Small intestine (tissue), 16 donors: ENCODE measurements at places on chromosomes 16 and 17.

DNA sequence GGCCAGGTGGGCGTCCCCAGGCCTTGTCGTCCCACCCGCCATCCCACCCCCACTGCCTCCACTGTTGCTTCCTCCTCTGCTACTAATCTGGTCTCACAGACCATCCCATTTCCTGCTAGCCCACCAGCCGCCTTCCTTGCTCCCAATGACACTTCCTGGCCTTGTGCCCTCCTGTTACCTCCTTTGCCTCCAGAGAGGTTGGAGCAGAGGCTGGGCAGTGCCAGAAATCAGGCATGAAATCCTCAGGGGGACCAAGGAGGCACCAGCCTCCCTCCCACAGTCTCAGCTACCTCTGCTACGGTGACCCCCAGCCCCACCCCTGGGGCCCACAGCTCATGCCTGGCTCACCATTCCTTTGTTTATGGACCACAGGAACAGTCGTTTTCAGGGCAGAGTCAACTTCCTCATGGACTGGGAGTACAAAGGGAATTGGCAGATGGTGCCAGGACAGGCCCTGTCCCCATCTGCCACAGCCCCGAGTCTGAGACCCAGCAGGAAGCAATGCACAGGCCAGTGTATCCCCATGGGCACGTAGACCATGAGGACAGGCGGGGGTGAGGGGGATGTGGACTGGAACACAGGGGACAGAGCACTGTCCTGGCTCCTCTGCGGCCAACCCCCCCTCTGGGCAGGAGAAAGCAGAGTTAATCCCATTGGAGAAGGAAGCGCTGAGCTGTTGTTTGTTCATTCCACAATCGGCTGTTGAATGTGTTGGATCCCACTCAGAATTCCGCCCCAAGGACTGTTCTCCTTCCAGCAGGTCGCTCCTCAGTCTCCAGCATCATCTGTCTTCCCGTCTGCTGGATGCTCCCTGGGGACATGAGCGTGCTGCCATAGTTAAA is 2.2 kb upstream of the CDH5 start:
- no peak for DNase-seq

DNA sequence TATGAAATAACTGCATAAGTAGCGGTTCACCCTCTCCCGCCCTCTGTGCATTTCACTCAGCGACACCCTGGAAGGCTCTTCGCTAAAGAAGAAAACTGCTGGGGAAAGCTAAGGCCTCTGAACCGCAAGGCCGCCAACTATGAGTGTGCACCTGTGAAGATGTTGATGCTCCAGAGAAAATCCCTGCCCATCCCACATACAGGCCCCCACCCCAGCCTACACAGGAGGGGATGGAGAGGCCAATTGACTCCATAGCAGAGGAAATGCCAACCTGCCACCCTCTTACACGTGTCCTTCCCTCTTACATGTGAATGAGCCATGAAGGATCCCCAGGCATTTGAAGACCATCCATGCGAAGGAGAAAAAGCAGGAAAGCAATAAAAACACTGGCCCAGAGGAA is 104.8 kb downstream of the MGAT5B start:
- DNase-seq: no peak

DNA sequence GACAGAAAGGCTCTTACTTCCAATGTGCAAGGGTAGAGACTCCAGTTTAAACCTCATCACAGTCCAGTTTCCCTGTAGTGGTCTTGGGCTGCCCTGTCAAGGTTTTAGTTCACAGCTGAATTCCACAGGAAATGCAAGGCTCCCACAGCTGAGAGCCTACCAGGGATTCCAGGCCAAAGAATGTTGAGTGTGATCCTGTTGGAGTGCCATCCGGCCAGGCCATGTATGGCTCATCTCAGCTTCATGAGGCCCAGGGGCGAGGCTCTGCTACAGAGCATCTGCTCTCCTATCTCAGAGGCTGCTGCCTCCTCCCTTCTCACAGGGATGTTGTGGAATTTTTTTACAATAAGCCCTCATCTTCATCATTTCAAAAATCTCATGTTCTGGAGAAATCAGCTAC is 239.8 kb upstream of the CCL2 start:
- no peak for DNase-seq

DNA sequence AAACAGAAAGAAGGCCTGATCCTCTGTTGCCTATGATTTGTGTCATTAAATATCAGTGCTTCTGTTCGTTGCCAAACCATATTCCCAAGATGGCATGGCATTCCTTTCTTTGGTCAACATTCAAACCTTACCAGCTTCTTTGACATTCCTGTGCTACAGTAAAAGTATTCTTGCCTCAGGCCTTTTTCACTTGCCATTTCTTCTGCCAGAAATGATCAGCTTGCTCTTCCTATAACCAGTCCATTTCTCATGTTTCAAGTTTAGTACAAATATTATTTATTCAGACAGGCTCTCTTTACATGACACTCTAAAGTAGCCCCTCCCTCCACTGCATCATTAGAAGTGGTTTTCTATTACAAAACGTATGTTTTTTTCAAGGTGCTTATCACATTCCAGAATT is 278.3 kb downstream of the KCNJ2 start:
- no peak for DNase-seq

DNA sequence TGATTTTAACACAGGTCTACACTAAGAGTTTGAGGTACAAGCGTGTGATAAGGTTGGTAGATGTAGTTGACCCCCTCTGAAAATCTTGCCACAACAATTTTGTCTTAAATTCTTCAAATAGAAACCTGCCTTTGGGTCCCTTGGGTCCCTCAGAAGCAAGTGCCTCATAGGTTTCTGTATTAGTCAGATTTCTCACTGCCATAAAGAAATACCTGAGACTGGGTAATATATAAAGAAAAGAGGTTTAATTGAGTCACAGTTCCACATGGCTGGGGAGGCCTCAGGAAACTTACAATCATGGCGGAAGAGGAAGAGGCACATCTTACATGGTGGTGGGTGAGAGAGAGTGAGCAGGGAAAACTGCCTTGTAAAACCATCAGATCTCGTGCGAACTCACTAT is 301.2 kb downstream of the MAP2K6 start:
- DNase-seq: no peak

- no peak for DNase-seq
Measured at GRCh38 chr16:65066651-65067050, 55.2 kb downstream of the CDH11 start.

DNA sequence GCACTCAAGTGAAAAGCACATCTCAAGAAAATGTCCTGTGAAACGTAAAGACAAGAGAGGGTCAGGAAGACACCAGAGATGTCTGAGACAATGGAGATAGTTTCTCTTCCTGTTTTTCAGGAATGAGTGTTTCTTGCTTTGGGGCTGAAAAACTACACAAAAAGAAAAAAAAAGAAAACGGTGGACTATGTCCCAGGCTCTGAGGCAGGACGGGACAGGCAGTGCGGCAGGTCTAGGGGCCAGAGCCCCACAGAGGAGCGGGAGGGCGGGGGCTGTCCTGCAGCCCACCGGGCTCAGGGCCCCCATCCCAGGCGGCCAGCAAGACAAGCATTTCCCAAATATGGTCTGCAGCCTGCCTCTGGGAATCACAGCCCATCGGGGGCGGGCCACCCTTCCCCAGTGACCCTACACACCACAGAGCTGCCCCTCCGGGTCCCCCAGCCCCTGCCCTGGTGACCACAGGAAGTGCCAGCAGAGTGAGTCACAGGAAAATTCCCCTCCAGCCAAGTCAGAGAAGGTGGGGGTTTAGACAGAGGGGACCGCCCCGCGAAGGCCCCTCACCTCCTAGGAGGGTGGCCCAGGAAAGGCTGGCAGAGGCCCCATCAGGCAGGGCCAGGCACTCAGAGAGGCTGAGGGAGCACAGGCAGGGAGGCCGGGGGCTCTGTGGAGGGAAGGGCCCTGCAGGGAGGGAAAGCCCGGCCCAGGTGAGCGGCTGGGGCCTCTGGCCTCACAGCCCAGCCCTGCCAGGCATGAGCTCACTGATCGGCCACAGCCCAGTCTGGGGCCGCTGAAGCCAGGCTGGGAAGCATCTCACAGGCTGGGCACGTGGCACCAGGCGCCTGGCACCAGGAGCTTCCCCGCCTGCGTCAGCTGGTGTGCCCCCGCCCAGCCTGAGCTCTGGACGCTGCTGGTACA is 6.3 kb downstream of the BCAR1 start:
- DNase-seq: peak; percentile 87

- no peak for DNase-seq
Measured at GRCh38 chr16:60064026-60064425, 1329.9 kb upstream of the GOT2 start.

- peak; percentile 1 for DNase-seq
Measured at GRCh38 chr16:12801511-12802042, 2.1 kb downstream of the CPPED1 start.

DNA sequence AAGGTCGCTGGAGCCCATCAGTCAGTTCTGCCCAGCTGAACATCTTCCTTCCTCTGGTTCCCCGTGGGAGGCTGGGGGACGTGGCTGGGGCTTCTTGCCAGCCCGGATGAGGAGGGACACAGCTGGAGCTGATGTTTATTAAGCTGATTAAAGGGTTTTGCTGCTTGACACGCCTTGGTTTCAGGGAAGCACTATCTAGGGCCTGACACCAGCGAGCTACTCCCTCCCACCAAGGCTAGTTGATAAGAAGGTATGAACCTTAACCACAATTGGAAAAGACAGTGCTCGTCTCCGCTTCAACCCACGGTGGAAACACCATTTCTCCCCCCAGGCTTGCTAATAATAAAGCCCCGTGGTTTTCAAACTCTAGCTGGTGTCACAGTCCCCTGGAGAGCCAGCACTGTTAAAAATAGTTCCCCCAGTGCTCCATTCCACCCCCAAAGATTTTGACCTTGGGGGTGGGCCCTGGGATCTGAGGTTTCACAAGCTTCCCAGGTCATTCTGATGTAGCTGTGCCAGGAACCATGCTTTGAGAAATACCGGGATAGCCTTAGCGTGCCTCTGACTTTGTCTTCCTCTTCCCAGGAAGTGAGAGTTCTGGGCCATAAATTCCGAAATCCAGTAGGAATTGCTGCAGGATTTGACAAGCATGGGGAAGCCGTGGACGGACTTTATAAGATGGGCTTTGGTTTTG is 5.5 kb downstream of the DHODH start:
- DNase-seq: no peak

GRCh38 chr17:41635121-41636097 is 11.0 kb upstream of the KRT17 start:
- DNase-seq: peak; percentile 78

DNA sequence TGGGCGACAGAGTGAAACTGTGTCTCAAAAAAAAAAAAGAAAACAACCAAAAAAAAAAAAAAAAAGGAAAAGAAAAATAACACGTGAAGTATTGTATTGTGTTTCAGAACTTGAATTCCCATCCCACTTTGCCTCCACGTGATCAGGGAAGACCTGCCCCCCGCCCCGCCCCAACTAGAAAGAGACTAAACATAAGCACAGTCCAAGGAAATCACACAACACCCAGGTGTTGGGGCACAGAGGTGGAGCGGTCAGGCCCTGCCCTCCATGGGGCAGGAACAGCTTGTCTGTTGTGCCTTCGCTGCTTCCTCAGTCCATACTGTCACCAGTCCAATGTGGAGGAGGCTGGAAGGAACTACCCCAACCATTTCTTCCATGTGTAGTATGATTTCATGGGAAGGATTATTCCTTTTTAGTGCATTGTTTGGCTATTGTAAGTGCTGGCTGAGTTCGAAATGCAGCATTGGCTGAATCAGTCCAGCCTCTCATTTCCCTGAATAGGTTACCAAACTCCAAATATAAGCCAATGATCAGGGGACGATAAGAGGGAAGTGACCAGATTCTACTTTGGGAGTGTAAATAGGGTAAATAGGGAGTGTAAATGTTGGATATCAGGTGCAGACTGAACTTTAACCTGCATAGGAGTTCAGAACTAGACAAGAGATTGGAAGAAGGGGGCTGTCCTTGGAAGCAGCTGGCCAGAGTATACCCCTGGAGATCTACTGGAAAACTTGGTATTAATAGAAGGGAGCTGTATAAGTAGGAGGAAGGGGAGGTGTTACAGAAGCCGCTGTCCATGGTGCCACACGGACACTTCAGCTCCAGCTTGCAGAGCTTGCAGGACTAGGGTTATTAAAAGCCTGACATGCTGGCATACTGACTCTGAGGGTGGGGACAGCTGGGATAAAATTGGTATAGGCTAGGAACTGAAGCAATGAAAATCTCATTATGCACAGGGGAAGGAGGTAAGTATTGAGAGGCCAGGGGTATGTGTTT is 50.7 kb downstream of the TANGO6 start:
- peak; percentile 76 for DNase-seq

- DNase-seq: peak; percentile 85
Measured at GRCh38 chr17:43578699-43579565, 32.8 kb upstream of the ETV4 start.

- DNase-seq: no peak
Measured at GRCh38 chr16:87324411-87325275, 7.5 kb upstream of the C16orf95 start.

- DNase-seq: no peak
Measured at GRCh38 chr16:11614587-11615175, 28.0 kb upstream of the LITAF start.

DNA sequence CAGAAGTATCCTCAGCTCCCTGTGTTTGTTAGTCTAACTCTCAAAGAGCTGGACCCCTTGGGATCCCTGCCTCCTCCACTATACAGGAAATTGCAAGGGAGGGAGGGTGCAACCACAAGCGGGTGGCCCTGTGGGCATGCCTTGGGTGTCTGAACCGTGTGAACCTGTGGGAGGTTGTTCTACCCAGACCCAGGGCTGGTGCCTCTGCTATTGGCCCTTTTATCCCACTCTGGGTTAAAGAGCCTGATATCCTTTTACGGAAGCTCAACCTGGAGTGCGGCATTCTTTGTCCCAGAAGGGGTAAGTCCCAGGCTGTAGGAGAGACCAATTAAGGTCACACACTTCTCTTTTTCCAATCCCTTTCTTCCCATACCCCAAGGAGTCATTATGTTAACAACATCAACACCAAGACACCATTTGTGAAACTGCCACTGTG is 53.4 kb downstream of the ARSG start:
- peak; percentile 35 for DNase-seq

- no peak for DNase-seq
Measured at GRCh38 chr16:88812513-88813268, 963 bp upstream of the APRT start.
